ENCODE measurements at places on chromosomes 5 and 9. TPM values are rescaled to one million over a fixed set of nuclear protein-coding genes. Genes with fewer than 3 reads are reported as not detected.

Gene WWC1
- 69.4 TPM for total RNA-seq

Gene SPATA31D4
- total RNA-seq: not detected

Gene PCDHA9
- total RNA-seq: under 0.01 TPM

Gene TCERG1
- 43.3 TPM for total RNA-seq

Gene PCDHA11
- 0.48 TPM for total RNA-seq

Gene FCN1
- total RNA-seq: not detected

Gene LRRC19
- total RNA-seq: not detected

Gene PCDHGB2
- not detected for total RNA-seq

Gene MEIKIN
- total RNA-seq: not detected

Gene KIF3A
- total RNA-seq: 6.0 TPM

Gene WNT8A
- not detected for total RNA-seq

Gene CMYA5
- total RNA-seq: 0.21 TPM

Gene CEL
- total RNA-seq: 0.48 TPM

Gene TRPM3
- not detected for total RNA-seq

Gene ADAM19
- total RNA-seq: 1.1 TPM

Gene PRRX2
- not detected for total RNA-seq

Gene SVEP1
- total RNA-seq: 1.2 TPM

Gene ZFP62
- total RNA-seq: 20.2 TPM

Gene BTNL9
- total RNA-seq: not detected

Gene SREK1
- 18.1 TPM for total RNA-seq

Gene SLC25A51
- total RNA-seq: 66.5 TPM

Gene CDH10
- not detected for total RNA-seq

Gene CBY3
- total RNA-seq: not detected

Gene LPAR1
- total RNA-seq: 8.5 TPM

Gene HTR1A
- not detected for total RNA-seq

Gene CNTFR
- not detected for total RNA-seq

Gene NR2F1
- under 0.01 TPM for total RNA-seq

Gene SLC6A3
- not detected for total RNA-seq

Gene SH3RF2
- 10.9 TPM for total RNA-seq

Gene NEURL1B
- total RNA-seq: 6.2 TPM

Gene CYSRT1
- 6.0 TPM for total RNA-seq

Gene NIPAL4
- total RNA-seq: 6.0 TPM

Gene CCL27
- total RNA-seq: not detected

Gene CARTPT
- total RNA-seq: not detected

Gene SERF1A
- total RNA-seq: 2.1 TPM

Gene OR13C4
- not detected for total RNA-seq

Gene BARHL1
- total RNA-seq: not detected

Gene CDC20B
- total RNA-seq: not detected

Gene SLC6A18
- not detected for total RNA-seq

Gene LURAP1L
- total RNA-seq: 22.4 TPM

Data from tracheal epithelial cell (primary cell).